Stimulated activated CD4-positive, alpha-beta T cell treated with anti-CD3 and anti-CD28 coated beads, Interleukin-15, amount 100 ng/mL, for 24 hours (primary cell): ENCODE measurements at places on chromosomes 3 and 15.

GRCh38 chr3:171491361-171491760 is 31.2 kb upstream of the TNIK start:
- no peak for DNase-seq

DNA sequence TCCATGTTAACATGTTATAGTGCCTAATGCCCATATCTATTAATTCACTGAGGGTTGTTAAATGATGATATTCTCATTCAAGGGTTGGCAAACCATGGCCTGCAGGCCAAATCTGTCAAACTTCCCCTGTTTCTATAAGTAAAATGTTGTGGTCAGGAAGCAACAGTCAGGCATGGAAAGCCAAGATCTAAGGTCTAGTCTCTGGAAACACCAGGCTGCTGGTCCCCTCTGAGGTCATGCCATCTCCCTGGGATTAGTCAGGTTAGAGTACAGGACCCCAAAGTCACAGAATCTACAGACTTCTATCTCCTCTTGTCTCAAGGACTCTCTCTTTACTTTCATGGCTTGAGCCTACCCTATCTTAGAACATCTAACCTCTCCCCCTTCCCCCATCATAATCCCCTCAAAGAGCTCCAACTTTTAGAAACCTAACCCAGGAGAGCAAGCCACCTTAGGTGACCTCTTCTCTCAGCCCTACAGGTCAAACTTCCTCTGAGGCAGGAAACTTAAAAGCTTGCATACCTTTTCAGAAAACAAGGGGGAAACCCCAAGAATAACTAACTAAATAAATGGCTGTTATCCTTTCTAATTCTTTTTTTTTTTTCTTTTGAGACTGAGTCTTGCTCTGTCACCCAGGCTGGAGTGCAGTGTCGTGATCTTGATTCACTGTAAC is 15.3 kb upstream of the HERC1 start:
- DNase-seq, result no peak

DNA sequence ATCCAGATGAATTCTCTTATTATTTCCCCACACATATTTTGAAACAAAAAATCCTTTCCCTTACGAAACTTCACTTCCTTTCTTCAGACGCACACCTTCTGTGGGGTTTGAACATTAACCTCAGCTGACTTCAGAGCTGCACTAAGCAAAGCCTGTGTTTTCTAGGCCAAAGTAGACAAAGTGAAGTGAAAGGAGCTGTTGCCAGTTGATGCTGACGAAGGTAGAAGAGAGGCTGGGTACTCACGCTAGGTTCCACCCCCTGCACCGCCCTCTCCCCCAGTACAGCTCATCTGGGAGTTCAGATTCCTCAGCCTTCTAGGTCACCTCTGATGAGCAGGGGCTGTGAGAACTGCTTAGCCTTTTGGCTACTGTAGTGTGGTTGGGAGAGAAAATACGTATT is 24.1 kb downstream of the DUT start:
- DNase-seq, result no peak

GRCh38 chr3:46986782-46987310 is 7.4 kb downstream of the NBEAL2 start:
- DNase-seq, result no peak

- DNase-seq, result no peak
Measured at GRCh38 chr3:187074846-187075245, 64.5 kb downstream of the RPL39L start.

DNA sequence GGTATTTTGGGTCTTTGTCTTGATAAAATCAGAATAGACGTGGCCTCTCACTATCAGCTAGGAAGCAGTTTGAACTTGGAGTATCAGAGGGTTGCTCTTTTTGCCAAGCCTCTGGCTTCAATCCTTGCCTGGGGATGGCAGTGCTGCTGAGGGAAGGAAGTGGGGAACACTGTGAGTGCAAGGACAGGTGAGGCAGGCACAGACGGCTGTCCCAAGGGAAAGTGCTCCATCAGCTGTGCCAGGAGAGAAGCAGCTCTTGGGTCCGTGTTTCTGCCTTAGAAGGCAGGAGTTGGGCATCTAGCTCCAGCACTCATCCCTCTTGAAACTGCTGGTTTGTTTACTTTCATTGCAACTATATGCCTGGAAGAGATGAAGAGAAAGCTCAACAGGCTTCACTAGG is 33.2 kb downstream of the PML start:
- no peak for DNase-seq

- DNase-seq, result no peak
Measured at GRCh38 chr3:99641982-99642381, 3.6 kb downstream of the COL8A1 start.

DNA sequence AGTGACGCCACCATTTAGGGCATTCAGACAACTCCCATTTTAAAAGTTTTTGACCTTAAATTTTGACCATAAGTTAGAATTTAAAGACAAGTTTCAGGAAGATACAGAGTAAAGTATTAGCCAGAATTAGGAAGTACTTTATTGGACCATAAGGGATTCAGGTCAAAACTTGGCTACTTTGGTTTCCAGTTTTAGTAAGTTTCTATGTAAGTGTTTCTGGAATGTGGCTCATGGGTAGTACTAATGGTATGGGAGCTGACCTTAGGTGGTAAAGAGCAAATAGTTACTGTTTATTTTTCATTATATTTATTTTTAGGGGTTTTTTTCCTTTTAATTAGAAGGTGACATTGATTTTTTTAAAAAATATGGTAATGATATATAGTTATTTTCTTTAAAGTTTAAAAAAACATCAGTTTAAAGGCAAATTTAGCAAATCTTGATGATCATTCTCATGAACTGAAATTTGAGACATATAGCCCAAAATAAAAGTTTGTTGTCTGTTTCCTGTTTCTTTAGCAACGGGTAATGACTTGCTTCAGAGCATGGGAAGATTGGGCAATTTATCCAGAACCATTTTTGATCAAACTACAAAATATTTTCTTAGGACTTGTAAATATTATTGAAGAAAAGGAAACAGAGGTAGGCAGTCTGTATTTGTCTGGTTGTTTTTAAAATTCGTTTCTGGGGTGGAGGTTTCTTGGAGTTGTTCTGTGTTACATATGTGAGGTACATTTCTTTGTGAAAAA is 34.3 kb downstream of the U2SURP start:
- no peak for DNase-seq

- no peak for DNase-seq
Measured at GRCh38 chr3:106008766-106009165, 140.0 kb upstream of the CBLB start.

DNA sequence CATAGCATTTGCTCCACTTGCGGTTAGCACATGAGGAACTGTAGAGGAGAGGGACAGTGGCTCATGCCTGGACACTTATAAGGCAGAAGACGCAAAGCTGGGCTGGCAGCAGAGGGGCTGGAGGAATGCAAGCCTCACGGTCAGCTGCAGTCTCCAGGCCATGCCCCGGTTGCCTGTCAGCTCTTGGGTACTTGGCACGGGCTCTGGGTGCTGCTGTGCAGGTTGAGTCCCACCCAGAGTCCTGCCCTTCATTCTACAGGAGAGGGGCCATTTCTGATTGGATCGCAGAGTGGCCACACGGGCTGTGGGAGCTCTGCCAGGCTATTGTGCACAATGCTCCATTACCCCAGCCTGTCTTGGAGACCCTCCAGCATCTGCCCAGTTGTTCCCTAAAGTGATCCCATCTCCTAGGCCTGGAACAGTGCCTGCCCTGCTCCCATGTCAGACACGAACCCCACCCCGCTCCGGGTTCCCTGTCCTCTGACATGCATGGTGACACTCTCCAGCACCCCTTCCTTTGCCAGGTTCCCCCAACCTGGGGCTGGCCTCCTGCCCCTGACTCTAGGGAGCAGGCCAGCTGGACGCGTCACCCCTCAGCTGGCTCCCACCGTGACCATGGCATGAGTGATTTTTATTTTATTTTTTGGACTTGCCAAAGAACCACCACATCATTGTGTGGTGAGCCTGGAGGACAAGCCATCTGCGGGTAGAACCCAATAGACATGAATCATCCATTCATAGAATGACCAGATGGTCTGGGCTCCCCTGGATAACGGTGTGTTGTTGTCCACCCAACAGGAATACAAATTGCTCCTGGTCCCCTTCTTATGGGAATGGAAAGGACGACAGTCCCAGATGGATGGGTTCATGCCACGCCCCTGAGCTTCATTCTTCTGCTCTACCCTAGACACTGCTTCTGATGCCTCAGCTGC is 51.0 kb upstream of the KLF13 start:
- no peak for DNase-seq
